ENCODE measurements at places on chromosomes 2 and 18.

GRCh38 chr2:109689973-109690372, 75.8 kb downstream of the SOWAHC start:
- DNase-seq, result no peak

DNA sequence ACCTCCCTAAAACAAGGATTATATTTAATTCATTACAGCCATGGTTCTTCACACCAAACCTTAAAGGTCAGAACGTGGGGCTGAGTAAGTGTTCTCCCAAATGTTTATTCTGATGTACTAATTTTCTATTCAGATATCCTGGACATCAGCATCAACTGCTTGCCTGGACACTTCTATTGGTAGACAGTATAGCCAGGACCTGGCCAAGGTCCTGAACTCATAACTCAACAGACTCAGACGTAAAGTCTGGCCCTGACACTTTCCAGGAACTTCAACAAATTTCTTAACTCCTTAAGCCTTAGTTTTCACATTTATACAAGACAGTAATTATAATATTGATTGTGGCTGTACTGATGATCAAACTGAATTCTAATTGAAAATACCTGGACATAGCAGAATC, 89.1 kb downstream of the AKAIN1 start:
- DNase-seq, result no peak

- DNase-seq, result no peak
Measured at GRCh38 chr18:77110936-77111335, 21.6 kb downstream of the MBP start.

DNA sequence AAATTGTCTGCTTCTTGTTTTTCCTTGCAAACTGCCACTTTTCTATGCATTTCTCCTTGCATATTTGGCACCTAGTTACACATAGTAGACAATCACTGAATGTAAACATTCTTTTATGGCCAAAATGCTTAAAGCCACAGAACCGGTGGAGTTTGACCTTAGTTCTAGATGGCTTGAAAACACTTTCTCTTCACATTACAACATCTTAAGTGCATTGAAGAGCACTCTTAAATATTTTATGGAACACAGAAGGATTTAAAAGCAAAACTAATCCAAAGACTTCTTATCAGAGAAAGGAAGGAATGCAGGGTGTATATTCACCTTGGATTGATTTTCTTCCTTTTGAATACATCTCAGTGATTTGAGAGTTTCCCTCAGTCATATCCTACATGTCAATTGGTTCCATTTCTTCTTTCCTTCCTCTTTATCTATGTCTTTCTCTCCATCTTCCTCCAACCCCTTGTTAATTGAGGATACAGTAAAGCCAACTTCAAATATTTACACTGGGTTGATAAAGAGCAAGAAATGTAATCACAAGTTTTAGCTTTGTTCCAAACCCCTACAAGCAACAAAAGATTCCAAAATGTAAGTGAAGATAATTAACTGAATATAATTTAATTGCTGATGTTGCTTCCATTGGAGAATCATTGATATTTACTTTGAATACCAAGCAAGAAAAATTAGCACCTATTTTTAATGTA, 548.0 kb downstream of the CNTNAP5 start:
- DNase-seq, result peak; percentile 67

DNA sequence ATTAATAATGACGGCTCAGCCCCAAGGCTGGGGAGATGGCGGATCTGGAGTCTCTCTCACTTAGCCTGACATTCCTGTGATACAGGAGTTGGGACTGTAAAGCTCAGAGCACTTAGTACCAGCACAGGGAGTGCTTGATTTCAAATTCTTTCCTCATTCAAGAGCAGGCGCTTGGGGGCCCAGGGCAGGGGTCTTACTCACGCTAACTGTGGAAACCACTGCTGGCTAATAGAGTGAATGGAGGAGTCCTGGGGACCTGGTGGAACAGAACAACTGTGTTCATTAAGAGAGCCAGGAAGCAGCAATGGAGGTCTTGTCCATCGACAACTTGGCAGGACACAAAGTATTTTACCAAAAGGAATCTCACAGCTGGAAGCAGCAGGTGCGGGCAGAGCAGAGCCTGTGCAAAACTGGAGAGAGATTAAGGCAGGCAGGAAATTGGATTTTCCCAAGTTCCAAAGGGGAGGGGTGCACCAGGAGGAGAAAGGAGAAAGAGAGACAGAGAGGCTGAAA, 358.9 kb downstream of the TNS1 start:
- DNase-seq, result no peak

DNA sequence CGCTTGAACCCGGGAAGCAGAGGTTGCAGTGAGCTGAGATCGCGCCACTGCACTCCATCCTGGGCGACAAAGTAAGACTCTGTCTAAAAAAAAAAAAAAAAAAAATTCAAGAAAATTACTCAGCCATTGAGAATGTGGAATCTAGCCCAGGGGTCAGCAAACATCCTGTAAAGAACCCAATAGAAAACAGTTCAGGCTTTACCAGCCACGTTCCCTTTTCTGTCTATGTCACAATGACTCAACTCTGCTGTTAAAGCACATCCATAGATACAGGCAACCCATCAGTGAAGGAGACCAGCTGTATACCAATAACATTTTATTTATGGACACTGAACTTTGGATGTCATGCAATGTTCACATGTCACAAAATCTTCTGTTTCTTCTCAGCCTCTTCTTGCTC, 435.6 kb upstream of the GYPC start:
- no peak for DNase-seq

GRCh38 chr2:62974999-62975398, 75.6 kb upstream of the OTX1 start:
- DNase-seq, result no peak

GRCh38 chr2:218317303-218317630, 25.0 kb upstream of the TMBIM1 start:
- no peak for DNase-seq

DNA sequence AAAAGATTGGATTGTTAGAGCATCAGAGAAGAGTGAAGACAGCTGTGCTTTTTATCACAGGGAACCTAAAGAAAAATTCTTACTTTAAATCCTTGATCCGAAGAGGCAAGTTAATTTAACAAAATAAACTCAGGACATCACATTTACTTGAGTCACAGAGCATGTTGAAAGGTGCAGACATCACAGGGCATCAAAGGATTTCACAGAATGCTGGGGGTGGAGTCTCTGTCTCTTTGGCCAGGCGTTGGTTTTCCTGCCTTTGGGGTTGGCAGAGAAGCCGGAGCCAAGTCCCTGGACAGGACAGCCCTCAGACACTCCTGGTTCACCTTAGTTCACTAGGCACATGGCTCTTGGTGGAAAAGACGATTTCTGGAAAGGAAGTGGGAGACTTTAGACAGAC, 56.3 kb downstream of the SH3RF3 start:
- no peak for DNase-seq

GRCh38 chr18:58727776-58728500, 56.7 kb downstream of the MALT1 start:
- no peak for DNase-seq

DNA sequence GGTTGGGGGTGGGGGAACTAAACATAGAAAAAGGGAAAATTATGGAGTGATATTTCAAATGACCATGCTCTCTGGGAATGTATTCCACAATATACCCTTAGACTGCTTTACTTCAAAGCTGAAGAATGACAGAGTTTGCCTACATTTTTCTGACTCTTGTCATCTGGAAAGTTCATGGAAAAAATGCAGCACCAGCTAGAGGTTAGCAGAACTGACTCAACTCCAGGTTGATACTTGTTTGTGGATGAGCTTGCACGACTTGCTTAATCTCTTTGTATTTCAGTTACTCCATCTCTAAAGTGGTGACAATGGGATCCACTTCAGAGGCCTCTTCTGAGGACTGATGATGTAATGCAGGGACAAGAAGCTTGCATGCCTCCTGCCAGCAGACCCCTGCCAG, 824.0 kb upstream of the ID2 start:
- DNase-seq, result no peak

DNA sequence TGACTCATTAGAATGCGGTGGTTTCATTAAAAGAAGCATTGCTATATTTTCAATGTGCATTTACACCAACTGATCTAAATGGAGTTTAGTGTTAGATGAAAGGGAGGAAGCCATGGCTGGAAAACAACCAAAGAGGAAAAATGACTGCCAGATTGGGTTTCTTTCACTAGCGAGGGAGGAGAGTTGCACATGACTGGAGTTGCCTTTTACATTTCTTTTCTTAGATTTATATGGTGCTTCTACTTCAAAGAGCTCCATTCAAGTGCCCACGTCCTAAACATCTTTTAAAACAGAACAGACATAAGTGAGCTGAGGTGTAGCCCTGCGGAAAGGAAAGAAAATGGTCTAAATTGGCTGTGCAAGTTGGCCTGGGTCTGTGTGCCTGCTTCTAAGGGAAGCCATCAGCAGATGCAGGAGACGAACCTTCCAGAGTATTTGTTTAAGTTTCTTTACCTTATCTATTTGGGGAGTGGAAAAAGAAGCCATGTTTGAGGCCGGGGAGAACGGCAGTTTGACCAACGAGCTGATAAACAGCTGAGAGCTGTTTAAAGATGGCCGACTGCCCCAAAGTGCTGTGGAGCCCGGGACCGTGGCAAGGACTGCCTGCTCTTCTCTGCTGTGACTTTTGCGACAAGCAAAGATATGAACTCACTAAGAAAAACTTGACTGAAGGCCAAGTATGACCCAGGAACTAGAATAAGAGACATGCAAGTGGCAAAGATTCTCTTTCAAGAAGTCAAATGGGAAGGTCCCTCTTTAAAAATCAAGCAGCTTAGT, 327.0 kb downstream of the ZNF516 start:
- no peak for DNase-seq

GRCh38 chr18:5237083-5237722, 40.1 kb upstream of the AKAIN1 start:
- DNase-seq, result peak; percentile 84

DNA sequence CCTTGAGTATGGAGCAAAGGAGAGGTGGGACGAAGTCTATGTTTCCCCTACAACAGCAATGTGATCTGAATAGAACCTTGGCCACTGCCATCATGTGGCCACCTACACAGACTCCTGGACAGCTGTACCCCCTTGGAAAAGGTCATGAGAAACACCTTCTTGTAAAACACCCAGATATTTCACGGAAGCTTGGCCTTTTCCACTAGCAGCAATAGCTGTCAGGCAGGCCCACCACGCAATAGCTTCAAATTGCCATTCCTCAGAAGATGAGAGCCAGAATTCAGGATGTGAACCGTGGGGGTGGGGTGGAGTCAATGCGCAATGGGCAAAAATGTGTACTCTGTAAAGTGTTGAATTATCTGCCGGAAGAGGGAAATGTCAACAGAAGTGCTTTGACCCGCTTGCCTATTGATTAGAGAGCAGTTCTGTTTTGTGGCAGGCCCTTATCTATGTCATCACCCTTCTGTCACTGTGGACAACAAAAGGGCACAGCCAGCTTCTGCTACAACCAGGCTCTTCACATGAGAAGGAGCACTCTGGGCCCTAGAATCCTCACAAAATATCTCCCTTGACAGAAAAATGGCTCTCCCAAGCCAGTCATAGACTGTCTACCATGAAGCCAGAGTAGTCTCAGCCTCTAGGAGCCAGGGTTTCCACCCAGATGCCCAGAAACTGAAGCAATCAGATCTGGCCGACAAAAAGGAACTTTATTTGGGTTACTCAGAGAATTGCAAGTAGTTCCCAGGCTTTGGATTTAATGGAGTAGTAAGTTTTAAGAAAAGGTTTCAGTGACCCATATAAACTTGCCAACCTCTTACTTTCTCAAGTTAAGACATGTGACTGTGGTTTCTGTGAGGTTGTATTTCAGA, 9.5 kb downstream of the INPP1 start:
- DNase-seq, result peak; percentile 28

- DNase-seq, result no peak
Measured at GRCh38 chr2:189952536-189953109, 109.9 kb downstream of the MSTN start.

- DNase-seq, result no peak
Measured at GRCh38 chr2:179910735-179911113, 49.3 kb upstream of the ZNF385B start.

GRCh38 chr18:12990641-12990966, 558 bp upstream of the CEP192 start:
- no peak for DNase-seq

GRCh38 chr2:102841107-102841840, 79.4 kb downstream of the TMEM182 start:
- DNase-seq, result no peak

DNA sequence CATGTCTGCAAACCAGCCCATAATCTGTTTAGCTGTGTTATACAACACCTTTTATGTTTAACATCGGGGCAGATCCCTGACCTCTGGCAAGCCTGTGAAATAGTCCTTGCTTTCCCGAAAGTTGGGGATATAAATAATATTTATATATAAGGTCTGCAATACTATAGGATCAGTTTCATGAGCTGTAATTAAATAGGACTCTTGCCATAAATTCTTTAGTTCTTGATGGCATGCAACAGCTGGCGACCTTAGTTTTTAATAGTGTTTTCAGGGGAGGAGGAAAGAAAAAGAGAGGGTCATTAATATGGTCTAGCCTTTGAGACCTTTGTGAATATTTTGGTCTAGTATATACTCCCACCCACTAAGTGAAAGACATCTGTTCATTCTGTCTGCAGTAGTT, 166.5 kb downstream of the MTX2 start:
- DNase-seq, result no peak

GRCh38 chr2:211347328-211347727, 790.9 kb downstream of the CPS1 start:
- DNase-seq, result no peak

DNA sequence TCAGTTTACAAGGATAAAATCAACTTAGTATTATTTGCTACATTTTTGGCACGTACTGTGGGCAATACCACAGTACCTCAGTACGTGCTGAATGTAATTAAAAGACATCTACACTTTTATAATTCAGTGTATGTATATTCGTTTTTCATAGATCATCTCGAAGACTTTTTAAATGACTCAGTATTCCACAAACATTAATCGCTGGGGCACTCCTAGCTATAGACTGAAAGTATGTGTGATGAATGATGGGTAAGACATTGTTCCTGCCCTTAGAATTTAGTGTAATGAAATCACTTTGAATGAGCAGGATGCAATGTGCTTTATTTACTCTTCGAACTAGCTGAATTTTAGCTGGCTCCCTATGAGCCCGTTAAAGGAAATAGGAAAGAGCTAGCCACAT, 245.6 kb upstream of the RASGRP3 start:
- no peak for DNase-seq

DNA sequence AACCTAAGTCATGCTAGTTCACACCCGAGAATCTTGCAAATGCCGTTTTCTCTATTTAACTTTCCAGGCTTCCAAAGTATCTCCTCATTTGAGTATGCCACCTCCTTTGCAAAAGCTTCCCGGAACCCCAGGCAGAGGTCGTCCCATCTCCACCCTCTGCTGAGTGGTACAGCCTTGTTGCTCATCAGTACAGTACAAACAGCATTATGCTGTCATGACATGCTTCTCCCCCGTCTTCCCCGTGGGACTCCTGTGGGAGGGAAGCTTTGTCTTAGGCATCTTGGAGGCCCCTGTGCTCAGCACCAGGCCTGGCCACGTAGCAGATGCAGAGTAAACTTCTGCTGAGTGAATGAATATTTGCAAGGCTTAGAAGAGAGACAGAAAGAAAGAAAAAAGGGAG, 102.7 kb downstream of the CDCA7 start:
- DNase-seq, result no peak

Measured in DMS79 treated with DMSO at 0.1 percent for 48 hours (cell line).